ENCODE measurements at places on chromosomes 1 and 21. TPM values are rescaled to one million over a fixed set of nuclear protein-coding genes. Genes with fewer than 3 reads are reported as not detected.
A peak's percentile ranks its signal among the peaks of the same experiment; 100 is the strongest.

- no peak for DNase-seq
- no peaks in the 10 kb centered on the region for H3K27me3 ChIP-seq
- H3K36me3 ChIP-seq = no peaks in the 10 kb centered on the region
These were observed 708.8 kb downstream of the LTN1 start for GRCh38 chr21:28283641-28284490.

The LAPTM5 gene
- 1,034 TPM for polyA plus RNA-seq

The LENEP gene
- not detected for polyA plus RNA-seq

DNA sequence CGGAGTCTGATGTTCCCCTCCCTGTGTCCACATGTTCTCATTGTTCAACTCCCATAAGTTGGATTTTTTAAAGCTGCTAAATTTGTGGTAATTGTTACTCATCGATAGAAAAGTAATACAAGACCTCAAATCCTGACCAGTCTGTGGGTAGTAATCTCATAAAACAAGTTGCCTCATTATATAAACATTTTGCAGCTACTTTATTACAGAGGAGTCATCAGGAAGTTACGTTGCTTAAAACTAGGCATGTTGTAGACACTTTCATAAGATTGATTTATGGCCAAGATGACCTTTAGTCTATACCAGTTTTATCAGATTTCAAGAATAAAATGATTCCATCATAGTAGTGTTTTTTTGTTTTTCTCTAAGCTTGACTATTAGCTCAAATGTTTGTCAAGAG is 208.8 kb downstream of the GIPC2 start:
- no peak overlapping the region for H3K4me3 ChIP-seq
- no peaks in the 10 kb centered on the region for H3K36me3 ChIP-seq
- H3K27ac ChIP-seq = no peak overlapping the region
- no peaks in the 10 kb centered on the region for H3K4me1 ChIP-seq
- H3K27me3 ChIP-seq = no peaks in the 10 kb centered on the region

- H3K4me3 ChIP-seq = no peak overlapping the region
- H3K36me3 ChIP-seq = no peaks in the 10 kb centered on the region
- no peak overlapping the region for H3K27ac ChIP-seq
- no peak for DNase-seq
These were observed 1809.6 kb downstream of the BRINP3 start for GRCh38 chr1:188668083-188668482.

DNA sequence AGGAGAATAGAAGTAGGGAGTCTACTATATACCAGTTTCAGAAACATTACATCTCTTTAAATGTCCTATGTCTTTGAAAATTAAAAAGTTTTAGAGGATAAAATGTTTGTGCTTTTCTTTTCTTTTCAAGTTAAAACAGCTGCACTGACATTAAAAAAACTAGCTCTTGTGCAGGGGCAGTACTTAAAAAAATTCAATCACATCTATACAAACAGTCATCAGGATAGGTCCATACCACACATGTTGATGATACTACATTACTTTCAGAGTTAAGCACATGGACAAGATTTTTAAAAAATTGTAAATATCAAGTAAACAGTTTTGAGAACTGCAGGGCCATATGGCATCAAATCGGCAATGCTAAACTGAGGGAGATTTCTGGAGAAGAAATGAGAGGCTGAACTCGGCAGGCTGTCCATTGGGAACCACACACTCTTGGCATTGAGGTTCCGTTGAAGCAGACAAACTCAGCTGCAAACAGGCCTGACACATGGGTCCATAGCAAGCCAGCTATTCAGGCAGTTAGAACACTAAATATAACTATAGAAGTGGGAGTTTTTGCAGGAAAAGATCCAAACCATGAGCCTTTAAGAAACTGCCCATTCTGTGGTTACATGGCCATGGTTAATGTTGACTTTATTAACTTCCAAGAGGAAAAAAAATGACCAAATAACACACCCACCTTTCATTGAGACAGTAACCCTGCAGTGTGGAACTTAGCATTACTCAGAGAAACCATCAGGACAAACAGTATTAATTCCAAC is 84.5 kb upstream of the BCL10 start:
- no peaks in the 10 kb centered on the region for H3K27me3 ChIP-seq
- no peak overlapping the region for H3K4me3 ChIP-seq
- H3K36me3 ChIP-seq = no peaks in the 10 kb centered on the region
- DNase-seq = no peak

GRCh38 chr1:54403808-54404261 is 2.4 kb downstream of the SSBP3 start:
- H3K27ac ChIP-seq = no peak overlapping the region
- H3K27me3 ChIP-seq = no peaks in the 10 kb centered on the region
- peak overlapping the region; percentile 96 for H3K4me3 ChIP-seq
- no peak for DNase-seq

- DNase-seq = no peak
- peaks cover 7% of the 10 kb centered on the region for H3K27me3 ChIP-seq
- peak overlapping the region; percentile 22 for H3K4me3 ChIP-seq
- no peak overlapping the region for H3K27ac ChIP-seq
These were observed 1.6 kb downstream of the CASZ1 start for GRCh38 chr1:10794724-10795275.

DNA sequence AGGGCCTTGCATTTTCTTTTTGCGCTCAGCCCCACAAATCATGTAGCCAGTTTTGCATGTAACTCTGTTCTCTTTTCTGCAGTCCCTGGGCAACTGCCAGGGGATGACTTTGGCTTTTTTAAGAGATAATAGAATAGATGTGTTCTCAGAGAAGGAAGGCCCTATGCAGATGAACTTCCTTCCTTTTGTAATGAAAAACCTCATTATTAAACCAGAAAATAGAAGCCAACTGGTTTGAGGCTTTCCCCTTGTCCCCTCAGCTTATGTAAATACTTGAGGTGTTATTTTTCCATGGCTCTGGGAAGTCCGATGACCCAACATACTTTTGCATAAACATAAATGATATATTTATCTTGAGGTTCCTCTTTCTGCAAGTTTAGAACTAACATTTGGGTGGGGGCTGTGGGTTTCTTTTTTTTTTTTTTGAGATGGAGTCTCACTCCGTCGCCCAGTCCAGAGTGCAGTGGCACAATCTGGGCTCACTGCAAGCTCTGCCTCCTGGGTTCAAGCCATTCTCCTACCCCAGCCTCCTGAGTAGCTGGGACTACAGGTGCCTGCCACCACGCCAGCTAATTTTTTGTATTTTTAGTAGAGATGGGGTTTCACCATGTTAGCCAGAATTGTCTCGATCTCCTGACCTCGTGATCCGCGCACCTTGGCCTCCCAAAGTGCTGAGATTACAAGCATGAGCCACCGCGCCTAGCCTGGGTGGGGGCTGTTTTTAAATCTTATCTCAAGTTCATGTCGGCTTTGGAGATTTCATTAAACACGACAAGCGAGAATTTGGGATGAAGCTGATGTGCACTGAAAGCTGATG is 14.4 kb upstream of the FCRL5 start:
- no peaks in the 10 kb centered on the region for H3K27me3 ChIP-seq
- DNase-seq = peak; percentile 75
- no peaks in the 10 kb centered on the region for H3K36me3 ChIP-seq

DNA sequence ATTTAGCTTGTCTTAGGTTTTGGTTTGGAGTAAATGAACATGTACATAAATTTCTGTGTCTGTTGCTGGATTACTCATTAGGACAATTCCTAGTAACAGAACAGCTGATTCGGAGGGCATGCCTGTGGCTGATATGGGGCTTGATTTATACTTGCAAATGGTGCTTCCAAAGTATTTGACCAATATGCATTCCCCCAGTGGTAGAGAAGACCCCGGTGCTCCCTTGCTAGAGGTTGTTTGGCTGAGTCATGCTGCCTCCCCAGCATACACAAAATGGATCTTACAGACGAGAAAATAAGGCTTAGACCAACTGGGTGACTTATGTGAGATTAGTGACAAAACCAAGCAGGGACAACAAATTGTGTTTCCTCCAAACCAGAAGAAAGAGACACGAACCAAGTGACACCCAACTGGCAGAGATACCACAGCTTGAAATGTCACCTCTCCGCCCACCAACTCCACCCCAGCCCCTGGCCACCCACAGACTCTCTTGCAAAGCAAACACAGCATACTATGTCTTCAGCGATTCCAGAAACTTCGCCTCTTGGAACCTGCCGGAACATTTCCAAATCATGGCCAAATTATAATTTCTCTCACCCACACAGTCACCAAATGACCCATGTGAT is 75.9 kb upstream of the ETS2 start:
- H3K4me3 ChIP-seq = no peak overlapping the region
- H3K27me3 ChIP-seq = no peaks in the 10 kb centered on the region
- H3K27ac ChIP-seq = no peak overlapping the region
- H3K4me1 ChIP-seq = no peaks in the 10 kb centered on the region
- no peak for DNase-seq

DNA sequence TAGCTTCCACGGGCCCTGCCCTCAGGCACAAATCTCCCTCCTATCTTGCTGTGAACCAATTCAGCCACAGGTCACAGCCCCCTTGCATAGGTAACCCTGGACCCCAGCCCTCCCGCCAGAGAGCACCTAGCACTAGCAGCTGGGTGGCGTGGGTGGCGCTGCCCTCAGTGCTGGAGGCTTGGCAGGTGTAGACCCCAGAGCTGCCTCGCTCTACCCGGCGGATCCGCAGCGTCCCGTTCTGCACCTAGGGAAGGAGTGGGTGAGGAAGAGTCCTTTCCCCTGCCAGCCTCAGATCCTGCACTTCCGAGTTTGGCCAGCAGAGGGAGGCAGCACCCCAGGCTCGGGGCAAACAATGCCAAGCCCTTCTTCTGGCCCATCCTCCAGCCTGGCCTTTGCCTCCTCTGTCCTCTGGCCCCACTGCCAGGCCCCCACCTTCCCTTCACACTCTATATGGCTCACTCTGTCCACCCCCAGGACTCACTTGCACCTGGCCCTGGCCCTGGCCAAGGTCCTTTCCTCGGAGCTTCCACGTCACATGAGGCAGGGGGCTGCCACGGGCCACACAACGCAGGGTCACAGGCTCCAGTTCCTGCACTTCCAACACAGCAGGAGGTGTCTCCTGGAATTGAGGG is 9.0 kb downstream of the IGSF9 start:
- H3K4me3 ChIP-seq = no peak overlapping the region
- no peak for DNase-seq
- no peak overlapping the region for H3K27ac ChIP-seq
- no peaks in the 10 kb centered on the region for H3K27me3 ChIP-seq
- peaks cover 23% of the 10 kb centered on the region for H3K4me1 ChIP-seq

- DNase-seq = no peak
- no peaks in the 10 kb centered on the region for H3K4me1 ChIP-seq
- no peak overlapping the region for H3K4me3 ChIP-seq
- H3K36me3 ChIP-seq = no peaks in the 10 kb centered on the region
- no peak overlapping the region for H3K27ac ChIP-seq
- no peaks in the 10 kb centered on the region for H3K27me3 ChIP-seq
These were observed 282.1 kb downstream of the RPS6KC1 start for GRCh38 chr1:213333121-213333520.

The RBP7 gene
- not detected for polyA plus RNA-seq

GRCh38 chr1:67522001-67522441 is 91.8 kb upstream of the SERBP1 start:
- no peaks in the 10 kb centered on the region for H3K36me3 ChIP-seq
- H3K27ac ChIP-seq = no peak overlapping the region
- H3K4me3 ChIP-seq = no peak overlapping the region
- no peak for DNase-seq
- H3K27me3 ChIP-seq = no peaks in the 10 kb centered on the region

All from GM12878 (cell line).